T-helper 17 cell (primary cell): ENCODE measurements at places on chromosomes 7 and 10.

DNA sequence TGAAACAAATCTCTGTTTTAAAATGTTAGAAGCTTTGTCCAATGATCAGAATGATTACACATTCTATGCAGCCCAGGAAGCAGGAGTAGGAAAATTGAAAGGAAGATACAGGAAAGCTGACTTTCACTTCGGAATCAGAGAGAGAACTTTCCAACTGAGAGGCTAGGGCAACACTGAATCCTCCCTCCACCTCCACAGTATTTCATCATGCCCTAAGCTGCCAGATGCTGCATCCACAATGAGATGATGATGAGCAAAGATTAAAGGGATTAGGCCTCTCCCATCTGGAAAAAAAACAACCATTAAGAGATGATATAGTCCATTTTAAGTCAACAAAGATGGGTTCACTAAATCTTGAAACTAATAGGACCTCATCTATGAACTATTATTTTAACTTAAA, 215.6 kb downstream of the GPR37 start:
- H3K27me3 ChIP-seq, result no peaks in the 10 kb centered on the region
- H3K36me3 ChIP-seq, result no peaks in the 10 kb centered on the region
- no peak overlapping the region for H3K4me3 ChIP-seq
- H3K27ac ChIP-seq, result no peak overlapping the region
- H3K4me1 ChIP-seq, result no peaks in the 10 kb centered on the region

- H3K36me3 ChIP-seq, result no peaks in the 10 kb centered on the region
- no peak overlapping the region for H3K27ac ChIP-seq
- peaks cover 14% of the 10 kb centered on the region for H3K27me3 ChIP-seq
- no peak overlapping the region for H3K4me3 ChIP-seq
These were observed 26.7 kb upstream of the PROSER2 start for GRCh38 chr10:11796474-11796873.

DNA sequence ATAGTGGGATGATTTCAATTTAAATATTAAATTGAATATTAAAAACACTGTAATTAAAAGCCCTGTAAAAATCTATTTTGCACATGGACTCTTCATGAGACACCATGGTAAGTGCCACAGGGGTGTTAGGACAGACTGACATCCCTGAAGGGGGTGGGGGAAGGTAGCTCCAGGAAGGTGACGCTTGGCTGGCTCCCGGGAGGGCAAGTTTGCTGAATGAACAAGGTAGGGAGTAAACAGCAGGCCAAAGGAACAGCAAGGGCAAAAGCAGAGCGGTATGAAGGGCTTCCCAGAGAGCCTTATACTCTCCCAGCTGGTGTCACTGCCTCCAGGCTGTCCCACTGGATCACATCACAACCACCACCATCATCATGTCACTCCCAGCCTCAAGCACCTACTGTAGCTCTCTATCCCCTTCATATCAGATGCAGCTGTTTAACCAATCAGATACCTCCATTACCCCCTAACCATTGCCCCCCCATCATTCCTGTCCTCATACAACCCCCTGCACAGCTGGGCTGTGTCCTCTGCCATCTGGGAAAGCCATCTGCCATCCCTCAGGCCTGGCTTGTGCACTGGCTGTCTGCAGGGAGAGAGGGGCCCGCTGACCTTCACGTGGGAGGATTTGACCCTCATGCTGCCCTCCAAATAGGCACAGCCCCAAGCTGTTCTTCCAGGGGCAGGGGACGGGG, 19.5 kb downstream of the HSPA12A start:
- H3K36me3 ChIP-seq, result no peaks in the 10 kb centered on the region
- peaks cover 45% of the 10 kb centered on the region for H3K4me1 ChIP-seq
- H3K4me3 ChIP-seq, result peak overlapping the region; percentile 25

DNA sequence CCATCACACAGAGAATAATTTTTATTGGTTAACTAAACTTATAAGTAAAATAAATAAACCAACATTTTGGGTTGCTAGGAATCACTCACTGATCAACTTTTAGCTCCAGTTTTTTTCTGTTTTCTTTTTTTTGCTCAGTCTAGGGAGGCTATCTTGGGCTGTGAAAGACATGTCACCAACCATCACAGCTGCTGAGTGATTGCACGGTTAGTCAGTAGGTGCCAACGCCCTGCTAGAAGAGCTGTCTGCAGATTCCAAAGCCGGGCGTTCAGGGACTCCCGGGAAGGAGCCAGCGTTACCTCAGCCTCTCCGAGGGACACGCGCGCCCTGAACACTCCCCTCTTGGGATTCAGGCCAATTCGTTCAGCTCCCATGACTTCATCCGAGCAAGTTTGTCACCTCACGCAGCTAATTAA, 604 bp upstream of the STAM start:
- peak overlapping the region; percentile 98 for H3K4me3 ChIP-seq
- no peaks in the 10 kb centered on the region for H3K27me3 ChIP-seq
- DNase-seq, result peak; percentile 17
- H3K27ac ChIP-seq, result peak overlapping the region; percentile 100
